ENCODE measurements at places on chromosomes 13 and 19.

DNA sequence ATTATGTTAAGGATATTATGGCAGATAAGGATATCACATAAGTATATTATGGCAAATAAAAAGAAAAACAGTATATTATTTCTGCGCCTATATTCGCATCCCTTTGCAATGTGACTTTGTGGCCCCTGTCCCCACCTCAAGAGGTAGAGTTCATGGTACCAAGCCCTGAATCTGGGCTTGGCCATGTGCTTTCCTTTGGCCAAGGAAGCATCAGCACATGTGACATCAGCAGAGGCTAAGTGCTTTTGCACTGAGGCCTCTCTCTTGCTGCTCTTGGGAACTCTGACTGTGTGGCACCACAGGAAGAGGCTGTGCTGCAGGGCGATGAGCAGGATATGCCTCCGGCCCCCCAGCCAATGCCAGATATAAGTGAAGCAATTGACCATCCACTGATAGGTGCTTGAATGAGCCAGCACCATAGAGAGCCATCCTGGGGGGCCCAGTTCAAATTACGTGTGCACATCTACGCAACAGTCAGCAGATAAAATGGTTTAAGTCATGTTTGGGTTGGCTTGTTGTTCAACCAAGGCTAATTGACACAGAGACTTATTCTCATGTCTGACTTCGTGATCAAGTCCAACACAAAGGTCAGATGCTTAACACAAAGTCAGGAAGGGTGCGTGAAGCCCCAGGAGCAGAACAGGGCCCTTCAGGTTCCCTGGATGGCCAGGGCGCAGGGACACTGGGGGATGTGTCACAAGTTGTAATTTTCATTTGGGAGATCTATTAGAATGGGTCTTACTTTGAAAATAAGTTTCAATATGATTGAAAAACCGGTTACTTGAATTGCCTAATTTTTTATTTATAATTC is 173.3 kb downstream of the COL4A1 start:
- DNase-seq, result no peak

GRCh38 chr19:3932931-3933810 is at the start of gene NMRK2:
Gene NMRK2 (plus strand): TSS chr19:3933069. CDS start chr19:3933672, 603 bp downstream.
- DNase-seq, result no peak

DNA sequence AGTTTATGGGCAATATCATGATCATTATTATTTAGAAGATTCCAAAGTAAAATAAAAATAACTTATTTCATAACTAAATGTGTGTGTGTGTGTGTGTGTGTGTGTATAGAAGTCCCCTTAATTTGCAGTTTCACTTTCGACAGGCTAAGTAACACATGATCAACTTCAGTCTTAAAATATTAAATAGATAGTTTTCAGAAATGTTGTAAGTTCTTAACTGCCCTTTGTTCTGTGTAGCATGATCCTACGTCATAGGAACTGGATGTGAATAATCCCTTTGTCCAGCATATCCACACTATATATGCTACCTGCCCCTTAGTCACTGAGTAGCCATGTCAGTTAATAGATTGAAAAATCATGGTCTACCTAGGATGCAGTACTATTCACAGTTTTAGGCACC is 1863.5 kb upstream of the PCDH20 start:
- no peak for DNase-seq

DNA sequence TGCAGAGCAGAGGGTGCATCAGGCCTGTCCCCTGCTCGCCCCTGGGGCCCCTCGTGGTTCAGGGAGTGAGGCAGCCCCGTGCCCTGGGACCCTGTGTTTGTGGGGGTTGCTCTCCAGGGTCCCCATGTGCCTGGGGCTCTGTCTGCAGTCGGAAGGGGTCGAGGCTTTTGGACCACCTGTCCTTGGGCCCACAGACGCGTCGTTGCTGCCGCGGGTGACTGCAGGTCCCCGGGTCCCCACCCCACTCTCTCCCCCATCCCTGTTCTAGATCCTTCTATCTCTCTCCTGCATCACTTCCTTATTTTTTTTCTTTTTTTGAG is 1.9 kb downstream of the PCSK4 start:
- DNase-seq, result no peak

GRCh38 chr13:100179276-100179675 is 90.4 kb downstream of the PCCA start:
- no peak for DNase-seq

DNA sequence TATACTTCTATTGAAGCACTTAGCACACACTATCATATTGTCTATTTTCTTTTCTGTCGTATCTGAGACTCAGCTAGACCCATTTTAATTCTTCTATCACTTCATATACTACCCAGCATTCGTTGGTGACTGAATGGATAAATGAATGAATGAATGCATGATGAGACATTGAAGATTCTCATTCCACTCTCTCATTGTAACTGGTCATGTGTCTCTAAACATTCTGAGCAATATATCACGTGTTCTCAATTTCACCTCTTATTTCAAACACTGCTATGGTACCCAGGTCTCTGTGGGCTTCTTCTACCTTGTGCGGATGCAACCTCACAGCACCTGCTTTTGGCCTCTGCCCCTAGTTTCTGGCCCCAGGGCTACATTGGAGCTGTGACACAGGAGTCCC is 65.2 kb upstream of the USPL1 start:
- no peak for DNase-seq

DNA sequence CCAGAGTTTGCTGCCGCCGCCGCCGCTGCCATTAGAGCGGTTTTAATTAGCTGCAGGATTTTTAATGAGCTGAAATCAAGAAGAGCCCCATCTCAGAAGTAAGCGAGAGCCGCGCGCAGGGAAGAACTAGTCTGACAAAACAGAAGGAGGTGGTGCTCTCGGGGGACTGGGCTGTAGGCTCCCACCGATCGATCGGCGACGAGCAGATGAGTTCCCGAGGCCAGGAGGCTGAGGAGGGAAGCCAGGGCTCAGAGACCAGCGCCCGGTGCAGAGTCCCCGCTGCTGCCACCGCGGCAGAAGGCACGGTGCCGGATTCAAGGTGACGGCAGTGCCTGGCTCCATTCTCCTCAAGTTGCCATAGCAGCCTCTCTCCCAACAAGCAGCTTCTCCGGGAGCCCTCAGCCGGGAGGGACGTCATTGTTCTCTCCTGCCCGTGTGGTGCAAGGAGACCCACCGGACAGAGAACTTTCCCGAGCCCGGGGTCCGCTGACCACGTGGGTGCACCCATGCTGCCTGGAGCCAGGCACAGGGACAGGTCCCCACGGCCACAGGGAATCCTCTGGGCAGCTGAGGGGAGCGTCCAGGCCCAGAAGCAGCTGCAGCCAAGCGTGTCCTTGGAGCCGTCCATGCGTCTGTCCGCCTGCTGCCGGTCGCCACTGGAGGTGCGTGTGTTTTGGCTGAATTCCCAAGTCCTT is 62.9 kb downstream of the CHST8 start:
- DNase-seq, result no peak

DNA sequence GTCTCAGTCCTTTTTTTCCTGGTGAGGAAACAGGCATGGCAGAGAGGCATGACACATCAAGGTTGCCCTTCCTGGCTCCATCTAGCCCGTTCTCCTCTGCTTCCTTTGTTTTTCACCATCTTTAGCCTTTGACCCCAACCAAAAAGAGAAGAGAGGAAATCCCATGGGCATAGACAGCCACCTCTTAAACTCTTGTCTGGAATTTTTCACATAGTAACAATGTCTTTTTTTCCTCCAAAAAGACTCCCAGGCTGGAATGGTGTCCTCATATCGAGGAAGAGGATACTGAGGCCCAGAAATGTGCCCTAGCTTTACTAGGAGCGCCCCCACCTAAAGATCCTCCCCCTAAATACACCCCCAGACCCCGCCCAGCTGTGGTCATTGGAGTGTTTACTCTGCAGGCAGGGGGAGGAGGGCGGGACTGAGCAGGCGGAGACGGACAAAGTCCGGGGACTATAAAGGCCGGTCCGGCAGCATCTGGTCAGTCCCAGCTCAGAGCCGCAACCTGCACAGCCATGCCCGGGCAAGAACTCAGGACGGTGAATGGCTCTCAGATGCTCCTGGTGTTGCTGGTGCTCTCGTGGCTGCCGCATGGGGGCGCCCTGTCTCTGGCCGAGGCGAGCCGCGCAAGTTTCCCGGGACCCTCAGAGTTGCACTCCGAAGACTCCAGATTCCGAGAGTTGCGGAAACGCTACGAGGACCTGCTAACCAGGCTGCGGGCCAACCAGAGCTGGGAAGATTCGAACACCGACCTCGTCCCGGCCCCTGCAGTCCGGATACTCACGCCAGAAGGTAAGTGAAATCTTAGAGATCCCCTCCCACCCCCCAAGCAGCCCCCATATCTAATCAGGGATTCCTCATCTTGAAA is at the start of gene GDF15:
Gene GDF15 (plus strand): TSS at position 484 of the 868 bp plus-strand sequence. CDS start 32 bp downstream, at position 516.
- DNase-seq, result no peak

DNA sequence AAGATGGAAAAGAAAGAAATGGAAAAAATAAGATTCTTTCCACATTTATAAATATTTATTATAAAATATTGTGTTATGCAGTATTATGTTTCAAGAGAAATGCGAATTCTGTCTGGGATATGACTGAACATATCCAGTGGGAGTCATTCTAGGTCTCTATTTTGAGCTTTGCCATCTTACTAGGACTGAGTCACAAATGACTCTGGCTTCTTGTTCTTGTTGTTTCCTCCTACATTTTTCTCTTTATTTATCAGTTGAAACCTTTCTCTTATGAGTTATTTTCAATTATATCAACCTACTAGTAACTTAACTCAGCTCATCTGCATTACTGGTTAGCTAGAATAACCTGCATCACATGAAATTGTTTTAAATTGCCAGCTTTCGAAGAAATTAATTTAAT is 1247.3 kb downstream of the SLITRK1 start:
- DNase-seq, result no peak

GRCh38 chr19:47589824-47590223 is 16.9 kb upstream of the ZNF541 start:
- no peak for DNase-seq

DNA sequence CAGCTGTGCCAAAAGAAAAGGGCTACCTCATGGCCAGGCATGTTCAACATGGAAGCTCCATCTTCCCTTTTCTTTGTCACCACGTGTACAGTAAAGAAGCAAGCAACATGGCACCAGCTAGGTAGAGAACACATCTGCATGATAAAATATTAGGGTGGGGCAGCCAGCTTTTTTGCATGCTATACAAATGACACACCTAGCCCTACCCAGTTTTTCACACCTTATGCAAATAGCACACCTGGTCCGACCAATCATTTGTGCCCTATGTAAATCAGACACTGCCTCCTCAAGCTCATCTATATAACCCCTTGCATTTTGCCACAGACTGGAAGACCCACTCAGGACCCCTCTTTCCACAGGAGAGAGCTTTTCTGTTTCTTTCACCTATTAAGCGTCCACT is 85.5 kb downstream of the STOML3 start:
- DNase-seq, result no peak

DNA sequence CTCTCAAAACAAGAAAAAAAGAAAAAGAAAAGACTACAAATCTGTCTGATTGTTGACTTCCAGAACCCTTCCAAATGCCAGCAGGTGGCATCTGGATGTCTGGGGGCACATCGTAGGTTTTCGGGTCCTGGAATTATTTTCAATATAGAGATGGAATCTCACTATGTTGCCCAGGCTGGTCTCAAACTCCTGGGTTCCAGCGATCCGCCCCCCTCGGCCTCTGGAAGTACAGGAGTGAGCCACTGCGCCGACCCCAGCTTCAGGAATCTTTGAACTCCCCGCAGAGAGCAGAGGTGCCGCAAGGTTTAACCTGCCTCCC is 567 bp upstream of the B3GNT3 start:
- DNase-seq, result no peak

GRCh38 chr19:1567116-1567847 is 843 bp downstream of the MEX3D start:
- DNase-seq, result no peak

- peak; percentile 46 for DNase-seq
Observed at GRCh38 chr19:56538254-56538760, 441 bp upstream of the ZFP28 start.

Measured in HFF-Myc (cell line).